ENCODE measurements at places on chromosomes 4 and X.

DNA sequence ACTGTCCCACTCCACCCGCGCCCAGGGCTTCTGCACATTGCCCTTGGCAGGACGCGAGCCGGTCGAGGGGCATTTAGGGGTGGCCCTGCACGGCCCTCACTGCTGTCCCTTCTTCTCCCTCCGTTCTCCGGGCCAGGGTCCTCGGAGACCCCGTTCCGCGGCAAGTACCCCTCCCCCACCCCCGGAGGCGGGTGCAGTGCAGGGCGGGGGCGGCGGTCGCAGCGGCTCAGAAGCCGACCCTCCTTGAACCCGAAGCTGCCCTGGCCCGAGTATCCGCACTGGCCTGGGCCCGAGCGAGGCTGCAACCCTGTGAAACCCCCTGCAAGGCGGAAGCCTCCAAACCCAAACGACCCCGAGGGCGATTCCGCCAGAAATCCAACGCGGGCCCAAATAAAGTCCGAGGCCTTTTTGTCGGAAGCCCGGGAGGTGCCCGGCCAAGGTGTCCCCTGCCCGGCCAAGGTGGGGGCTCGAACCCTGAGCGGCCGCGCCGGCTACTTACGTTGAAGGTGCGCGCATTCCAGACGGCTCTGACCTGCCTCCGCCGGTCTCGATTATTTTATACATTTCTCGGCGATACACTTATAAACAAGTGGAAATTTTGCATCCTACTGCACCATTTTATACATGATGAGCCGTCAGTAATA, 53.1 kb upstream of the TMEM33 start:
- DNase-seq, result no peak

DNA sequence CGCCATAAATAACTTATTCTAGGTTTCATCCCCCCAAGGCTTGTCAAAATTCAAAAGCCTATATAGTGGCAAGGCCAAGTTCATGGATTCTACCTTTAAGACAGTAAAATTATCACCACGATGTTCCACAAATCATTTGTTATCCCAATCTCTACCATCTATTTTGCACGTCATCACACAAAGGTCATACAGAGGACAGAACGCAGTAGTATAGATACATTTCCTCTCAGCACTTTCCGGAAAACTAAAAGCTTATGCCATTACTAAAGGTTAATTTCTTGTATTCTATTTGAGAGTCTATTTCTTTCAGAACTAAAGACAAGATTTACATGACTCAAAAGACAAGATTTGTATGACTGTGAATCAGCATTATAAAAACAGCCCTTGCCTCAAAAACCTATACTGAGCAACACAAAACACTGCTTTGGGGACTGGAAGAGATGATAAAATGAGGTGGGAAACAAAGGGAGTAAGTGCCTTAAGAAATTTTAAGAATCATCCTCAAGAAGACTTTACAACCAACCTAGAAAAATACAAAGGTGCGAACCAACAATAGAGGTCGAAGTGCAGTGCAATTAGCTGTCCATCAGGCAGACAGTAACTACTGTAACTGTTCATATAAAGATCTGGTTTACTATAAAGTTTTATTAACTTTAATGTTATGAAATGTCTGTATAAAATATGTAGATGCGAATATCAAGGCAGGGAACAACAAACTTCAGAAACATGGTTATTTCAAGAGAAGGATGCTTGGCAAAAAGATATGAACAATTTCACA, 7.6 kb downstream of the UBE2D3 start:
- DNase-seq, result no peak

- no peak for DNase-seq
Observed at GRCh38 chrX:78769946-78770345, 22.4 kb downstream of the LPAR4 start.

GRCh38 chr4:41427931-41428600, 109.9 kb upstream of the LIMCH1 start:
- DNase-seq, result no peak

GRCh38 chrX:110795645-110796406, at the start of gene CHRDL1:
CHRDL1 (minus strand) TSS chrX:110795817; CDS start chrX:110792181, 3,636 bp downstream.
- peak; percentile 80 for DNase-seq

All from NCI-H526 (cell line).